ENCODE measurements at places on chromosomes 11 and 22. TPM values are rescaled to one million over a fixed set of nuclear protein-coding genes. Genes with fewer than 3 reads are reported as not detected.

DNA sequence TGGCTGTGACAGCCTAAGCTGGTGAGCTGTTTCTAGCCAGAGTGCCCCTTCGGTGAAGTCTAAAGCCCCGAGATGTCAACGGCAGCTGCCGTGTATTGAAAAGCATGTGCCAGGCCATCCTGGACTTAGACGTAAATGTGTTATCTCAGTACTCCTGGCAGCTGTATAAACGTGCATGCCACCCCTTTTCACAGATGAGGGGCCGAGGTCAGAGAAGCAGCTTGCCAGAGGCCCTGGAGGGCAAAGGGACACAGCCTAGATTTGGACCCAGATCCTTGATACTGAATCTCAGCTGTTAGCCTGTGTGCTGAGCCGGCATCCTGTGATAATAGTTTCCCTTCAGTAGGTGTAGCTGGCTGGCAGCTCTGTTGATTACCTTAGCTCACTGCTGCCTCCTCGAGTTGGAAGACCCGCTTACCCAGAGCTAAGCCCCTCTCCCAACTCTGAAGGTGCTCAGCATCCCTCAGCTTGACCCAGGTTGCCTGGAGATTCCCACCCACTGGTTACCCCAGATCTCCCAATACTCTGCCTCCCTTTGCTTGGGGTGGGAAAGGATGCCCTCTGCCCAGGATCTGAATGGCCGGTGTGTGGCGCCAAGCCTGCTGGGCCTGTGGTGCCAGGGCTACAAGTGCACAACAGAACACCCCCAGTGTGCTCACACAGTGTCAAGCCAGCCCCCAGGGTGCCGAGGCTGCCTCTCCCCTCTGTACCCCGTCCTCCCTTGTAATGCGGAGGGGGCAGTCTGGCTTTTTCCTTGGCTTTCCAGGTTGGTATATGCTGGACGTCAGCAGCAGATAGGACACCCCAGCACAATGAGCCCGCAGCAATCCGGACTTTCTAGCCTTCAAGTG, 59.8 kb upstream of the WNT7B start:
- peak overlapping the region; percentile 59 for H3K4me3 ChIP-seq
- peak overlapping the region; percentile 96 for H3K27ac ChIP-seq
- H3K4me1 ChIP-seq = peaks cover 79% of the 10 kb centered on the region
- no peaks in the 10 kb centered on the region for H3K36me3 ChIP-seq
- H3K27me3 ChIP-seq = no peaks in the 10 kb centered on the region

Gene PARVA
- 24.1 TPM for total RNA-seq

Gene RAB38
- total RNA-seq = 76.6 TPM

GRCh38 chr11:7999795-8000194, 12.7 kb downstream of the EIF3F start:
- peaks cover 53% of the 10 kb centered on the region for H3K36me3 ChIP-seq
- no peak overlapping the region for H3K4me3 ChIP-seq
- no peaks in the 10 kb centered on the region for H3K4me1 ChIP-seq
- H3K27me3 ChIP-seq = no peaks in the 10 kb centered on the region
- DNase-seq = no peak
- H3K27ac ChIP-seq = no peak overlapping the region

- H3K27me3 ChIP-seq = no peaks in the 10 kb centered on the region
- peaks cover 65% of the 10 kb centered on the region for H3K4me1 ChIP-seq
- DNase-seq = no peak
- peak overlapping the region; percentile 50 for H3K27ac ChIP-seq
Measured at GRCh38 chr22:42608136-42608822, 6.4 kb downstream of the POLDIP3 start.
